ENCODE measurements at places on chromosomes 12 and 14.
A peak's percentile ranks its signal among the peaks of the same experiment; 100 is the strongest.

DNA sequence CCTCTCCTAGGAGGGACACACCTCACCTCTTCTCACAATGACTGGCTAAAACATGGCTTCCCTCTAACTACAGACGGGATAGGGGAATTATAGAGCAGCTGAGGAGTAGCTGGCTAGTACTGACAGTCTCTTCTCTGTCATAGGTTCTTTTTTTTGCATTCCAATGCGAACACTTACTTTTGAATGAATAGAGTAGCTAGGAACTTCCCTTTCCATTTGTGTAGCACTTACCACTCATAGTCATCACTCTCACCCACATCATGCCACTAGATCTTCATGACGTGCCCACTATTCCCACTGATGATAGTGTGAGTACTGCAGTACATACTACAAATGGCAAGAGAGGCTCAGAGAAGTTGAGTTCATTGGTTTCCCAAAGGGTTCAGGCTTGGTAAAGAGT lies 143.9 kb upstream of the HIF1A start:
- DNase-seq: no peak

DNA sequence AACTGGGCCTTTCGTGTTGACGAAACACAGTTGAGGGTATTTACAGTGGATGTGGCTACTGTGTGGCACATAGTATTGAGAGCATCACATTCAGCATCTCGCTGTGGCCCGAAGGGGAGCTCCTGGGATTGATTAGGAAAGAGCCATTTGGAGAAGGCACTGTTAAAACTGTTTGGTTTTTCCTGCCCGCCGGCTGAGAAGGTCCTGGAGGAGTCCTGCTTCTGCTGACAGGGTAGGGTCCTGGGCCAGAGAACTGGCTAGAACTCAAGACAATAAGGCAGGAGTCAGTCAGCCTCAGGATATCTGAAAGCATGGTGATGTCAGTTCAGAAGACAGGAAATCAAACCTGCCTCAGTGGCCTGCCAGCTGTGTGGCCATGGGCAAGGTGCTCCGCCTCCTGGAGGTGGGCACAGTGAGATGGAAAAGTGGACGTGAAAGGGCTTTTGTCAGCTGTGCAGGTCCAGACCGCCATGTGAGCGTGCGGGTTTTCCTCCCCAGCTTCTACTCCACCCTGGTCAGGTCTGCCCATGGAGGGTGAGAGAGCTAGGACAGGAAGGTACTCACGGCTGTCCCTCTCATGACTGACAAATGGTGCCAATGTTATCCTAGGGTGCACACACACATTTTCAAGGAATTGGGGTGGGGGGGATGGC lies 92.3 kb downstream of the NTF3 start:
- no peak for DNase-seq

GRCh38 chr12:75360920-75361319 lies 26.4 kb downstream of the GLIPR1L1 start:
- no peak for DNase-seq

GRCh38 chr12:49828133-49829091 lies at the start of gene NCKAP5L:
Gene NCKAP5L, minus strand, starts transcription at chr12:49828413. Its CDS starts 24,369 bp downstream, at chr12:49804044.
- DNase-seq: peak; percentile 95

DNA sequence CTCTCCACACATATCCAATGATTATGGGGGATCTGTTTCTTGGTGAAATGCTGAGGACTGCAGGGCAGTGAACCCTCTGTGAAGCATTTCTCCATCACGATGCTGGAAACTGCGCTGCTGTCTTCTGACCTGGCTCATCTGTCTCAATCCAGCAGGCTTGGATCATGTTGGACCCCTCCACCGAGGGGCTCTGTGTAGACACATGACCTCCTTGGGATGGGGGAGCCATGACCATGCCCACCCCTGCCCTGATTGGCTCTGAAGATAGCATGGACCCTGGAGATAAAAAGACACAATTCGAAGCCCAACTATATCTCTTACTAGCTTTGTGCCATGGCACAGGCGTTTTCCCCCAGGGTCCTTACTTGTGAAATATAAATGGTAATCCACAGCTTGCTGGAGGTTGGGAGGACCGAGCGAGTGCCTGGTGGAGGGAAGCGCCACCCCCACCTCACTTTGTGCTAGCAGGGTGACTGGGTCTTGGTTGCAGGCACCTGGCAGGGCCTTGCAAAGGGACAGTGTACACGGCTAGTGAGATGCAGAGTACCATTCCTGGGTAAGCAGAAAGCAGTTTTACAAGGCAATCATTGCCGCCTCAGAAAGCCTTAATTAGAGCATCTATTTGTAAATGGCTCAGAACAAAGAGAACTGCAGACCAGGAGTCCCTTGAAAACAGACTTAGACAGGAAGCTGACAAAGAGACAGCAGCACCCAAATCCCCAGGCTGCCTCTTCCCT lies 2.4 kb upstream of the KRT83 start:
- DNase-seq: no peak

DNA sequence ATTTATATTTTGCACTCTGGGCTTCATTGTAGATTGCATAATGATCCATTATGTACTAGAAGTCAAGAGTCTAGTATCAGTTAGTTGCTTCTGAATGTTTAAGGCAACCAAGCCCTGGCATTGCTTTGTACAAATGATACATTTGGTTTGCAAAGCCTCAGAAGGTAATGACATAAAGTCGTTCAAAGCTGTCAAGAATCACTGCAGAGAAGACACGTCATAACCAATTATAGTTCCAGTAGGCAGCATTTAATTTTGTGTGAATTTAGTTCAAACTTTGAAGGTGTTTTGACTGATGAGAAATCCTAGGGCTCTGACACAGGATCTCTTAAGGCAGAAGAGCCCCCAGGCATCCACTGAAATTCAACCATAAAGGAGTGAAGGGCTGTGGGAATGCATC lies 163.0 kb upstream of the KRR1 start:
- no peak for DNase-seq

GRCh38 chr12:113660936-113661335 lies 189.3 kb upstream of the LHX5 start:
- DNase-seq: no peak

DNA sequence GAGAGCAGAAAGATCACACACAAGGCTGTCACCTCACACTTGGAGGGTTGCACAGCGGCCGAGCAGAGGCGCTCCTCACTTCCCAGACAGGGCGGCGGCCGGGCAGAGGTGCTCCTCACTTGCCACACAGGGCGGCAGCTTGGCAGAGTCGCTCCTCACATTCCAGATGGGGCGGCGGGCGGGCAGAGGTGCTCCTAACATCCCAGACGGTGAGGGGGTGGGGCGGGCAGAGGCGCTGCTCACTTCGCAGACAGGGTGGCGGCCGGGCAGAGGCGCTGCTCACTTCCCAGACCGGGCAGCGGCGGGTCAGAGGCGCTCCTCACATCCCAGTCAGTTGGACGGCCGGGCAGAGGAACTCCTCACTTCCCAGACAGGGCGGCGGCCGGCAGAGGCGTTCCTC lies 9.1 kb downstream of the TMBIM4 start:
- no peak for DNase-seq

GRCh38 chr12:10171973-10172728 lies at the start of gene OLR1:
Gene OLR1, minus strand, starts transcription at chr12:10172132. Its CDS starts 55 bp downstream, at chr12:10172077.
- DNase-seq: no peak

- no peak for DNase-seq
Observed at GRCh38 chr12:31412292-31412801, 86.4 kb upstream of the SINHCAF start.

DNA sequence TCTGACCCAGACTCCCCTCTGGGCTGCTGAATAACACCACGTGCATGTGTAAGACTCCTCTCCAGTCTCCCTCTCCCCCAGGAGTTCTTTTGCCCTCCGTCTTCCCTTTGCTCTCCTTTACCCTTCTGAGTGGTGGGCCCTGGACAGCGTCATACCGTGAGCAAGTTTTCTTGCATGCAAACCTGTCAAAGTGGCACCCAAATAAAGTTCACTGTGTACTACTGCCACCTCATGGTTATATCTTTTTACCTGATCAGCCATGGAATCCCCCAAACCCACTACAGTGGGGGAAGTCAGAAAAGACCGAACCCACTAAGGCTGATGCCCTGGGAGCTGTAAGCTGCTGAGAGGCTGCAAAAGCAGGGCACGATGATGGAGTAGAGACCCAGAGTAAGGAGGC lies 131.1 kb upstream of the VRK1 start:
- DNase-seq: no peak

DNA sequence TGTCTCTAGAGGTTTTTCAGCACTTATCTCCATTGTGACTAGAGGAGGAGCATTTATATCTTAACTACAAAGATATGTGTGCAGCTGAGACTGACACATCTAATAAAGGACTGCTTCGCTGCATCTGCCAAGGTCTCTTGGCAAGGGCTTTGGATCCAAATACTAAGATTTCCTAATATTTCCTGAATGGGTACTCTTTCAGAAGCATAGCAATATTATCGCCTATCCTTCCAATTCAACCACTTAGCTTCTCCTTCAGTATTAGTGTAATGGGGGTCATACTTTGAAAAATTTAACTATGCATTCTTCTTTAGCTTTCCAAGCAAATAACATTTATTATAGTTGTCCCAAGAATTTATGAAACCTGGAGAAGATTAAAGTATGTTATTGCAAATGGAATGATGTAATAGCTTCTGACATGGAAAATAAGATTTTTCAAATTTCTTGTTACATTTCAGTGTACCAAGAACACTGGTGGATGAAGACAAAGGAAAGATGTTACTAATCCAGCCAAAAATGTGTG lies 243.0 kb upstream of the PDE3A start:
- no peak for DNase-seq

DNA sequence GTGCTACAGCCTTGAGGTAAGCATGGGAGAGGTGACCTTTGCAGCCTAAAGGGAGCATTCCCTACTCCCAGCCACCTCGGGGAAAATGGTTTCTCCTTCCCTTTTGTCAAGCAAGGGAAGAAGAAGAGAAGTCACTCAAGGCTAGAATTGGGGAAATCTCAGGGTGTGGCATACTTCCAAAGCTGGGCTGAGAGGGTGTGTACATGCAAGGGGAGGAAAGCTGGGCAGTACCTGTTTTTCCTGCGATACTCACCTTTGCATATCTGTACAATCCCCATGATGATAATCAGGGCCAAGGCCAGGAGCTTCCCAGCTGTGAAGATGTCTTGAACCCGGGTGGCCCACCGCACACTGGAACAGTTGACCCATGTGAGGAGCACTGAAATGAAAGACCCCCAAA lies 23.8 kb upstream of the CEBPE start:
- DNase-seq: no peak

DNA sequence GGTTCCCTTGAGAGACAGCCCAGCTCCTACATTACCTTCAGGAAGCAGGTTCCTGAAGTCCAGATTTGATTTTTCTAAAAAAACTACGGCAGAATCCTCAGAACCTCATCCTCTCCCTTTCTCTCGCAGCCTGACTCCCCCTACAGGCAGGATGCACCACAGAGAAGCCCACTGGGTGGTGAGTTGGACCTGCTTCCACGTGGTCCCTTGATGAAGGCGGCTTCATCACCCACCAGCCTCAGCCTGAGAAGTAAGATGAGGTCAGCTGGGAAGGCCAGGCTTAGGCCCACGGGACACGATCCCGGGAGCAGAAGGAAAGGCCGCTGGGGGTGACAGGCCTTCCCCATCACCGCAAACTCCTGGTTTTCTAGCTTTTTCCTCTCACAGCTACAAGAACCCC lies 83.0 kb downstream of the ACTN1 start:
- DNase-seq: peak; percentile 6

GRCh38 chr12:24562771-24563431 lies 386.0 kb downstream of the BCAT1 start:
- DNase-seq: no peak

- peak; percentile 72 for DNase-seq
Observed at GRCh38 chr12:6285063-6285477, 25.4 kb upstream of the PLEKHG6 start.

DNA sequence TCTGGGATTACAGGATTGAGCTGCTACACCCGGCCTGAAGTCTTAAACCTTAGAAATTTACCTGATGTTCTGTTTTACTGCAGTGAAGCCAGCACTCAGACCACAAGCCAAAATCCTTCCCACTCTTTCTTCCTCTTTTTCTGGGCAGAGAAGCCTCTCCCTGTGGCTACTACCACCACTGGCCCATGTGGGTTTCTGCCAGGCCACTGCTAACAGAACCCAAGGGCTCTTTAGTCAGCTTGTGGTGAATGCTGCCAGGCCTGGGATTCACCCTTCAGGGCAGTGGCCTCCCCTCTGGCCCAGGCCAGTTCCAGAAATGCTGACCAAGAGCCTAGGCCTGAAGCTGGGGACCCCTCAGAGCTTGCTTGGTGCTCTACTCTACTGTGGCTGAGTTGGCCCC lies 35.3 kb downstream of the GAS2L3 start:
- DNase-seq: peak; percentile 7

DNA sequence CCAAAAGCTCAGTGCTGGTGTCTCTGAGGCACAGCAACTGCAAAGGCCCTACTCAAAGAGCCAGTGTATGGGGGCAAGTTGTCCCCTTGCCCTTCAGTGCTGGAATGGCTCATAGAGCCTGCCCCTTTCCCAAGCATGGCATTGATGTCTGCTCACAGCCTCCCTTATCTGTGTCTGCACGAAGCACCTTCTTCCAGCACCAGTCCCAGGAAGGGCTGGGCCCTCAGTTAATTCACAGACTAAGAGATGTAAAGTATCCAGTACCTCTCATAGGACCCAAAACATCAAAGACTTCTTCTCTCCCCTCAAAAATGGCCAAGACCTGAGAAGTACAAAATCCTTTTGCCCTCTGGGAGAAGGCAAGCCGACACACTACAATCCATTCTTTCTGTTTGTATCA lies 1.6 kb upstream of the CMAS start:
- DNase-seq: no peak

GRCh38 chr14:21575661-21576060 lies 4.2 kb downstream of the OR10G3 start:
- DNase-seq: no peak

DNA sequence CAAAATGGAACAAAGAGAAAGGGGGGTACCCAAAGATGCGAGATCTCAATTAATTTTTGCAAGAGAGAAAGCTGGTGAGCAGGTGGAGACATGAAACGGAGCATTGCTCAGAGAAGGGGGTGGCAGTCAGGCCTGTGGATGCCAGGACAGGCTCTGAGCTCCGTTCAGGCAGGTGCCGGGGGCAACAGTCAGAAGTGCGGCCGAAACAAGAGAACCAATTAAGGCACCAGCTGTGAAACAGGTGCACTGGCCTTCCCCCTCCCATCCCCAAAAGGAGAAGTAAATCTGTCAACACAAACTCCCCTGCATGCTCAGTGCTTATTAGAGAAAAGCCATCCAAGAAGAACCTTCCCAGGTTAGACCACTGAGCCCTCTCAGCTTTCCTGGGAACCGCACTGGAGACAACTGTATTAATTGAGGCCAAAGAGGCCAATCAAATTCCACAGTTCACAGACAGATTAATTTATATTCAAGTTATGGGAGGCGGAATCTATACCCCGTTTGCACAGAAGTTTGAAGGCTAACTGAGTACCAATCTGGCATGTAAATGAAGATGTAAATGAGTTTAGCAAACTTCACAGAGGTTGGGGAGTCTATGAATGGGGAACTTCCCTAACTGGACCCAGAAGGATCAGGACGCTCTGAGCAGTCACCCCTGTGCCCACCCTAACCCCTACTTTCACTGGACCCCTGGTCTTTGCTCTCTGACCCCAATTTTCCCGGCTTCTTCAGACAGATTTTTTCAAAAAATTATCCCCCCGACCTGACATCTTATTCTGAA lies 20.9 kb downstream of the OAS2 start:
- peak; percentile 83 for DNase-seq

GRCh38 chr12:8449355-8449859 lies 6.4 kb upstream of the CLEC6A start:
- no peak for DNase-seq

GRCh38 chr12:78210506-78210860 lies 379.8 kb downstream of the NAV3 start:
- DNase-seq: no peak

All from RPMI8226 (cell line).